Ammon's horn (tissue), 1 donor: ENCODE measurements at places on chromosomes 1 and 21.
A peak's percentile ranks its signal among the peaks of the same experiment; 100 is the strongest.

GRCh38 chr1:12063141-12064072 lies at the start of gene TNFRSF8:
Gene TNFRSF8, plus strand, starts transcription at chr1:12063303. Its CDS starts 296 bp downstream, at chr1:12063599.
- DNase-seq: no peak

- peak; percentile 61 for DNase-seq
Measured at GRCh38 chr1:221039616-221040015, 160.4 kb downstream of the HLX start.

DNA sequence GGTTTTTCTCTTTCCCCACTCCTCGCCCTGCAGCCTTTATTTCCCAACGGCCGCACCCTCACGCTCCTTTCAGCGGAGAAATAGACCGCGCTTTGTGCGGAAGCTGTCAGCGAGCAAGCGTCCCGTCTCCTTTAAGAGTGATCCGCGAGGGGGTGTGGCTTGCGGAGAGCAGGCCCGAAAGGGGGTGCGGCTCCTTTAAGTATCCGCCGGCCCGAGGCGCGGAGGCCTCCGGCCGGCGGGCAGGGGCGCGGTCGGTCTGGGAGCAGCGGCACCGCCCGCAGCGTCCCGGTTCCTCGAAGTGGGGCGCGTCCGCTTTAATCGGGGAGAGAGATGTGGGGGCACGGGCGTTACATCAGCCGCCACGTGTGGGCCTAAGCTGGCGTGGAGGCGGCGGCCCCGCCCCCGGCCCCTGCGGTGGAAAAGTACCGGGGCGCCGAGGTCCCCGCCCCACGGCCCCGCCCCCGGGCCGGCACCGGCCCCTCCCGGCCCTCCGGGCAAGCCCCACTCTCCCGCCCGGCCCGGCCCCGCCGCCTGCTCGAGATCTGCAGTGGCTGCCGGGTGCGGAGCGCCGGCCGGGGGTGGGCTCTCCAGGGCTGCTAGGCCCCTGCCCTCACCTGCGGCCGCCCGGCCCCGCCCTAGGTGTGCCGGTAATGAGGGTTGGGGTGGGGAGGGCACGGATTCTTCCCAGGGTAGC lies 1.2 kb downstream of the SLC6A9 start:
- DNase-seq: peak; percentile 91

DNA sequence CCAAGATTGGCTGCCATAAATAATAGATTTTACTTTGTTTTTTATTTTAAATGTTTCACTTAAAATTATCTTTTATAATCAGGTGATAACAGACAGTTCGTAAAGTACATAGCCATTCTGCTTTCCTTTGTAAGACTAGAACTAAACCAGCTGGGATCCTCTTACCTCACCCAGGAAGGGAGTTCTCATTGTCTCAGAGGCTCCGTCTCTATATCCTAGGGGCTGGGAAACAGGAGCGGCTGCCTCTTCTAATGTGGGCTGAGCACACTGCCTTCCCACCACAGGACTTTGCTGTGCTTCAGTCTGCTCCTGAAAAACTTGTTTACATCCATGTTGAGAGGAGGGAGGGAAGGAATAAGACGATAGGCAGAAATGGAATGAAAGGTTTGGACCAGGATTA lies 45.6 kb upstream of the PGD start:
- DNase-seq: no peak

GRCh38 chr1:159935719-159936272 lies 9.6 kb downstream of the IGSF9 start:
- DNase-seq: no peak

GRCh38 chr21:14742119-14742518 lies 196.0 kb upstream of the SAMSN1 start:
- DNase-seq: no peak

GRCh38 chr1:119747451-119747850 lies 21.3 kb downstream of the HMGCS2 start:
- DNase-seq: no peak

- DNase-seq: no peak
Measured at GRCh38 chr1:40838980-40839942, 22.9 kb downstream of the CITED4 start.
